GDM1 (cell line): ENCODE measurements at places on chromosomes 1 and 21.

DNA sequence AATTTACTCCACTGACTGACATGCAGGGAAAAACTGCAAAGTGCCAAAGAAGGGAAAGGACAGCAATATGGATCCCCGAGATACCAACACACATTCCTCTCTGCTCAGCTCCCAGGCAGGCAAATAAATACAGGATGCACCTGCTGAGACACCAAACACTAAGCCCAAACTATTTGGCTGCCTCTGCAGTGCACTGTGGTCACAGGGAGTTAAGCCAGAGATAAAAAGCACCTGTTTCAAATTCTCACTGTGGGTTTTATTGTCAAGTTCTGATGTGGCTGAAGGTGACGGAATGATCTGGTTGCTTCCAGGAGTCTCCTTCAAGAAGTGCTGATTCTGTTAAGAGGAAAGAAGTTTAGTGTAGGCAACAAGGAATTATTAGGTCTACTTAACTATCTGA, 17.7 kb downstream of the TEX38 start:
- DNase-seq, result no peak

DNA sequence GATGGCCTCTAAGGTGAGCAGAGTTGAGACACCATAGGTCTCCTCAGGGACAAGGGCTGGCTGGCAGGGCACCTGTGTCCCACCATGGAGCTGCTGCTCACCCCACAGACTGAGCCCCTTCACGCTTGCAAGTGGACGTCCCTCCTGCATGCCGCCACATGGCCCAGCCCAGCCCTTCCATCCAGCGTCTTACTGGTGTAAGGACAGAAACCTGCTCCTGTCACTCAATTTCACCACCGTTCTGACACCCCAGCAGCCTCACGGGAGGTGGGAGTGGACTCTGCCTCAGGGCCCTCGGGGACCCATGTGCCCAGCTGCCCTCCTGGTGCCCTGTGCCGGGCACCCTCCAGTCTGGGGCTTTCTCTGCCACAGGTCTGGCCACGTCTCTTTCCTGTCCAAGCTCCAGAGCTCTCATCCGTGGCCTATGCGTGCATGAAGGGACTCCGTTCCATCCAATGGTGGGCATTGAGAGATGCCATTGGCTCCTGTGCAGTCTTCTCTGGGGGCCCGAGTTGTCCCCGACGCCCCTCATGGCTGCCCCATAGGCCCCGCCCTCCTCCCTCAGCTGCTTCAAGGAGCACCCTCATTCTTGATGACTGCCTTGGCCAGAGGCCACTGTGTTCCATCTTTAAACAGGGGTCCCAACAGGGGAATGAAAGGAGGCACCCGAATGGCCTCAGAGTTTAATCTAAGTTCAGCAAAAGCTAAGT, 42.6 kb upstream of the COL6A1 start:
- no peak for DNase-seq

DNA sequence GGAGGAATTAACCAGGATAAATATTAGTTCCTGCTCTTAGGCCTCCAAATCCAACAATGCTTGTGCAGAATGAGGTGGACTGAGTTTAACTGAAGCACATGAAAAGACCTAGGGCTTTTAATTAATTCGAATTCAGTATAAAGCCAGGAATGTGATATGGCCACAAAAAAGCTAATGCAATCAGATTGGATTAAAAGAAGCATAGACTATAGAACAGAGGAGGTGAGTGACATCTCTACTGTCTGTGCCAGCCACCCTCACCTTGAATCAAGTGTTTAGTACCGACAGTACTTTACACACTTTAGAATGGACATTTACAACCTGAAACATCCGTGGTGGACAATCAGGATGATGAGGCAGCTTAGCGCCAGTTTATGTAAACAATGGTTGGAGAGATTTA, 62.1 kb downstream of the CNIH3 start:
- no peak for DNase-seq

GRCh38 chr1:63101336-63101735, 221.0 kb upstream of the FOXD3 start:
- DNase-seq, result no peak

- no peak for DNase-seq
Measured at GRCh38 chr1:21126324-21126723, 50.4 kb downstream of the EIF4G3 start.

DNA sequence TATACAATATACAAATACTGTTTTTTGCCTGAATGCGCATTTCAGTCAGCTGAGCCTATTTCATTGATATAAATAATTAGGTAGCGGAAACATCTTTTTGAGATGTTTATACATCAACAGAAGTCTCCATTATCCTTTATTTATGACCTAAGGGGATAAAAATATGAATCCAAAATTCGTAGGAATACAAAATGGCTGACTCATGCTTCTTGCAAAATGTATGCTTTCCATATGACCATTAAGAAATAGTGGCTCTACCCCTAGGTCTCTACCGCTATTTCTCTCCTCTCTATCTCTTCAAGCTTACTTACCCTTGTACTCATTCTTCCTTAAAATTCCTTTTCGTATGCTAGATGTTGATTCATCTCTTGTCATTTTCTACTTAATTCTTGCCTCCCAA, 338.4 kb upstream of the TMPRSS15 start:
- DNase-seq, result no peak

DNA sequence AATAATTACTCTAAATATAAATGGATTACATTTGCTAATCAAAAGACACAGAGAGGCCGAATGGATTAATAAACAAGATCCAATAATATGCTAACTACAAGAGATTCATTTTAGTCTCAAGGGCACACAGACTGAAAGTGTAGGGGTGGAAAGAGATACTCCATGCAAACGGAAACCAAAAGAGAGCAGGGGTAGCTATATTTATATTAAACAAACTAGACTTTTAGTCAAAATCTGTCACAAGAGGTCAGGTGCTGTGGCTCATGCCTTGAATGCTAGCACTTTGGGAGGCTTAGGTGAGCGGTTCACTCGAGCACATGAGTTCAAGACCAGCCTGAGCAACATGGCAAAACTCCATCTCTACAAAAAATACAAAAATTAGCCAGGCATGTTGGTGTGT, 33.6 kb upstream of the DISP1 start:
- no peak for DNase-seq

DNA sequence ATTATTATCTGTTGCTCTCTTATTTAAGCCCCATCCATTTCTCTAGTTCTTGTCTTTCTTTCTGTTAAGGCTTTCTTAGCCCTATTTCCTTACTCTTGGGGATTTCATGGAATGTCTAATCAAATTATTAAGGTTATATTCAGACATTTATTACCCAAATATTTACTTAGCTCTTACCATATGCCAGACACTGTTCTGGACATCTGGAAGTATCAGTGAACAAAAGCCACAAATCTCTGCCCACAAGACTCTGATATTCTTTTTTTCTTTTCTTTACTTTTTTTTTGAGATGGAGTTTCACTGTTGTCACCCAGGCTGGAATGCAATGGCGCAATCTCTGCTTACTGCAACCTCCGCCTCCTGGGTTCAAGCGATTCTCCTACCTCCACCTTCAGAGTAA, 74.3 kb upstream of the NBL1 start:
- DNase-seq, result no peak

DNA sequence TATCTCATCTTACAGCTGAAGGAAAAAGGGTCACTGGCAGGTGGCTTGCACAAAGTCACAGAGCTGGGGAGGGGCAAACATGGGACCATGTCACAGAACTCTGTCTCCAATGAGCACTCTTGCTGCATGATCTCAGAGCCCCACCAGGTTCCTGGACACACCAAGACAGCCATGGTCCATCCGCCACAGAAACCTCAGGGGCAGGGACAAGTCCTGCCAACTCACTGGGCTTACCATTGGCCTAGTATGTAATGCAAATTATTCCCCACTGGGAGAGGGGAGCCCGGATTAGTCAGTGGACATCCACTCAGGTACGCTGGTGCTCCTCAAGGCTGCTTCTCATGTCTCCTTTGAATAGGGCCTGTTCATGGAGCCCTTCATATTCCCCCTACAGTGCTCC, 14.2 kb downstream of the S100A7A start:
- DNase-seq, result no peak

DNA sequence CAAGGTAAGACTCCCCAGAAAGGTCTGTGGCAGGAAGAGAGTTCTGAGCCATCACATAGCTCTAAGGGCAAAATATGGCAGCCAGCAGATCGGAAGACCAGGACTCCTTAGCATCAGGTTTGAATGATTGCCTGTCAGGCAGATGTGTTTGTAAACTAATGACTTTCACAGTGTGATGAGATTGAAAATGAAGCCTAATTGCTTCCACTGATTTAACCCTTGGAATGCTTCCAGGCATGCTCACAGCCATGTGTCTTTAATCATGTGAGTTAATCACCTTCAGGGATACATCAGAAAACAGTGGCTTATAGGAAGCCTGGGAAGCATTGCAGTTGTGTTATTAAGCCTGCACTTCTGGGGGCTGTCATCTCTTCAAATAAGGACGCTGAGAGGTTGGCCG, 82.8 kb downstream of the LRRC53 start:
- no peak for DNase-seq

- DNase-seq, result no peak
Measured at GRCh38 chr1:236064674-236065508, at the start of gene NID1. Gene NID1, minus strand, starts transcription at chr1:236065090. Its CDS starts 11 bp downstream, at chr1:236065079.

- no peak for DNase-seq
Measured at GRCh38 chr1:89637496-89637895, 4.6 kb downstream of the LRRC8C start.

DNA sequence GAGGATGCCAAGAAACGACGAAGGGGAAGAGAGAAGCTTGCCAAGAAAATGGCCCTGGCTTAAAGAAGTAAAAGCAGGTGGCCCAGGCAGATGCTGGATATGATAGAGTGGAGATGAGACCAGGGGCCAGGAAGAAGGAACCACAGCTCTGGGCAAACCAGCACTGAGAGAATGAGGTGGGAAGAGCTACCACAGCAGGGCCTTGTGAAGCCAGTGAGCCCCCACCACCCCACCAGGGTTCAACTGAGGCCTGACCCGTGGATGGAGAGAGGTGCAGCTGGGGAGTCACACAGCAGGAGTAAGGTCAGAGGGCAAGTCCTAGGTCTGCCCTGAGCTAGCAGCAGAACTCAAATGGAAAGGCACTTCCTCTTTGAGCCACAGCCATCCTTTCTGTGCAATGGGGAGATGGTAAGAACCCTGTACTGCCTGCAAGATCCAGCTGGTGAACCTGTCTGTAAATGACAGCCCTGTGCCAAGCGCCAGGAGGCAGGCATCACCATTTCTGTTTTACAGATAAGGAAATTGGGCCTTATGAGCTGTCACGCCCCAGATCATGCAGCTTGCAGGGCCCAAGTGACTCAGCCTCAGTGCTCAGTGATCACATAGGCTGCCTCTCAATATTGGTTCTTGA, 8.5 kb downstream of the SH3BGRL3 start:
- peak; percentile 63 for DNase-seq

- no peak for DNase-seq
Measured at GRCh38 chr1:213987422-213987926, 299 bp upstream of the PROX1 start.

DNA sequence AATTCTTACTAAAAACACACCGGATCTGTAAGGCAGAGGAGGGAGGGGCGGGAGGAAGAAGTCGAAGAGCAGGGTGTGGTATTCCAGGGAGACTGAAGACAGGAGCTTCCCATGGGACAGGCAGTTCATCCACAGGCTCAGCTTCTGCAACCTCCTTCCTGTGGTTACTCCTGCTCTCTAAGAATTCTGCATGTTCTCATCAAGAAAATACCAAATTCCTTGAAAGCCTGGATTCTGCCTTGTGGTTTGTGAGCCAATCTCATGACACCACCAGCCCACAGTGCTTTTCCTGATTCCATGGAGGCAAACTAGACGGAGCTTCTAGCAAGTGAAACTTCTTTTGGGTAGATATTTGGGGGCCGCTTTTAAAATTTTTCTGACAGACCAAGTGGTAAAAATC, 1.1 kb upstream of the ST6GALNAC3 start:
- no peak for DNase-seq
